ENCODE measurements at places on chromosomes 12 and 14.

DNA sequence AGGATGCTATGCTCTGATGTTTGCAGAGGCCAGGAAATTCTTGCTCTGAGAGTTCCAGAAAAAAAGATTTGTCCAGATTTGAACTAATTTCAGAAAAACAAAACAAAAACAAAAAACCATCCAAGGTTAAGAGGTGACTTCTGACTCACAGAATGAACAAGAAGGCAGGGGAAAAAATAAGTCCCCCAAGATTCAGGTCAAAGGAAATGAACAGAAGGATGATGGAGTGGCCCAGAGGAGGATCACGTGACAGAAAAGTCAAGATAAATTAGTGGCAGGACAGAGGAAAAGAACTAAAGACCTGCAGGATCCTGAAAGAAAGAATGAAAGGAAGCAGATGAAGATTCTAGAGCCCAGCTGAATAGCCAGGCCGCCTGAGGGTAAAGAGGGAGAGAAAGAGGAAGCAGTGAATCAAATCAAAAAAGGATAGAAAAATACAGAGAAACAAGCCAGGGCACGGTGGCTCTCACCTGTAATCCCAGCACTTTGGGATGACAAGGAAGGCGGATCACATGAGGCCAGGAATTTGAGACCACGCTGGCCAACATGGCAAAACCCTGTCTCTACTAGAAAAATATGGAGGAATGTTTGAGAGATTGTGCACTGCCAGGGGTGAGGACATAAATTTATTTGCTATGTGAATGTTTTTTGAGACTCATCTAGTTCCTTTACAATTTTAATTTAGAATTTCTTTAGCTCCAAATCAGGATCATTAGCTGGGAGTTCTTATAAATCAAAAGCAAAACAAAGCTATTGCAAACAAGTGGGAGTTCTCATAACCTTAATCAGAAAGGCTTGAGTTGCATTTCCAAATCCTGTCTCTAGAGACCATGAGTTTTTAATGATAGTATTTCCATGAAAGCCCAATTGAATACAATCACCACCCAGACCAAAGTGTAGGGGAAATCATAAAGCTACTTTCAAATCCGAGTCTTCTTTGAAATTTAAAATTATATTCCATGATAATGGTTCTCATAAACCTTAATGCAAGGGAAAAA lies 217.1 kb upstream of the PLEKHG7 start:
- no peak for DNase-seq

GRCh38 chr12:120980800-120981368 lies 2.5 kb downstream of the HNF1A start:
- no peak for DNase-seq

- no peak for DNase-seq
Measured at GRCh38 chr12:48927261-48927660, 2.0 kb upstream of the FKBP11 start.

- no peak for DNase-seq
Measured at GRCh38 chr12:24773996-24774395, 174.9 kb downstream of the BCAT1 start.

GRCh38 chr12:57230381-57231155 lies 1.1 kb downstream of the SHMT2 start:
- no peak for DNase-seq

- no peak for DNase-seq
Measured at GRCh38 chr12:31309279-31309678, 16.7 kb downstream of the SINHCAF start.

GRCh38 chr12:105453316-105453715 lies 122.8 kb downstream of the C12orf75 start:
- DNase-seq, result no peak

GRCh38 chr12:47945341-47945728 lies 18.1 kb upstream of the TMEM106C start:
- DNase-seq, result no peak

GRCh38 chr14:65720743-65721142 lies 308.2 kb downstream of the FUT8 start:
- no peak for DNase-seq

GRCh38 chr14:104881369-104881979 lies 16.4 kb downstream of the CEP170B start:
- no peak for DNase-seq

GRCh38 chr14:99117671-99118045 lies 154.3 kb downstream of the BCL11B start:
- DNase-seq, result no peak

GRCh38 chr12:96578526-96579125 lies 89.2 kb downstream of the CFAP54 start:
- DNase-seq, result peak; percentile 87

- DNase-seq, result no peak
Measured at GRCh38 chr14:100899884-100900771, 3.4 kb downstream of the RTL1 start.

GRCh38 chr12:41888285-41888684 lies 256.4 kb downstream of the GXYLT1 start:
- DNase-seq, result no peak

- DNase-seq, result no peak
Measured at GRCh38 chr12:121238604-121239350, 28.8 kb downstream of the P2RX4 start.

- peak; percentile 53 for DNase-seq
Measured at GRCh38 chr12:2284857-2285256, 232.1 kb downstream of the CACNA1C start.

DNA sequence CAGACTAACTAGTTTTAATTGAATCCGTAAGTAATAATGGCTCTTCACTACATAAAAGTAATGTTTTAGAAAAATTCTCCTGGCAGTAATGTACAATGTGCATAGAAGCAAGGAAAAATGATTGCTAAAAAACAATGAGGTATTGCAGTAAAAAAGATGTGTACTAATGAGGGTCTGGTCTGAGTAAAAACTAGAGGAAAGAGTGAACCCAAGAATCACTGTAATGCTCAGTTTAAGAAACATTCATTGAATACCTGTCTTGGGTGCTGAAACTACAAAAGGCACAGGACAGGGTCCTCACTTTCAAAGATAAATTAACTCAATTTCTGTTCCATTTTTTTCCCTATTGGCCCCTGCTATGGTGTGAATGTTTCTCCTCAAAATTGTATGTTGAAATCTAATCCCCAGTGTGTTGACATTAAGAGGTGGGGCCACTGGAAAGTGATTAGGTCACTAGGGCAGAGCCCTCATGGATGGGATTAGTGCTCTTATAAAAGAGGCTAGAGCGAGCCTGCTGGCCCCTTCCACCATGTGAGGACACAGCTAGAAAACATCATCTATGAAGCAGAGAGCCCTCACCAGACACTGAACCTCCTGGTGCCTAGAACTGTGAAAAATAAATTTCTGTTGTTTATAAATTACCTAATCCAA lies 51.6 kb downstream of the RPS6KA5 start:
- no peak for DNase-seq

GRCh38 chr12:110725267-110725666 lies 17.4 kb downstream of the PPP1CC start:
- DNase-seq, result no peak

GRCh38 chr12:3658327-3659163 lies 94.4 kb downstream of the CRACR2A start:
- no peak for DNase-seq

Measured in pons (tissue), 1 donor.